HFFc6 (cell line): ENCODE measurements at places on chromosomes 1 and 21. TPM values are rescaled to one million over a fixed set of nuclear protein-coding genes. Genes with fewer than 3 reads are reported as not detected.

The SDF4 gene
- total RNA-seq = 182 to 237 TPM (median 224 TPM) in 3 replicates

The MR1 gene
- total RNA-seq = 27.2 and 38.5 TPM in 2 replicates

The RPTN gene
- not detected in 3 replicates for total RNA-seq

The SH2D1B gene
- not detected in 3 replicates for total RNA-seq

The FCRLA gene
- 2.7 to 4.1 TPM (median 2.8 TPM) in 3 replicates for total RNA-seq

The GPA33 gene
- not detected in 3 replicates for total RNA-seq

The JTB gene
- total RNA-seq = 102 to 129 TPM (median 127 TPM) in 3 replicates

The SPRR1A gene
- total RNA-seq = not detected in 3 replicates

The ANGPTL3 gene
- not detected in 3 replicates for total RNA-seq

The ASCL5 gene
- not detected in 2 replicates for total RNA-seq

The CRYAA gene
- not detected in 3 replicates for total RNA-seq

The FCER1A gene
- not detected in 3 replicates for total RNA-seq

The UBL4B gene
- 1.7 and 9.1 TPM in 2 replicates for total RNA-seq

The LRRC53 gene
- total RNA-seq = not detected in 3 replicates

- no peaks in the 10 kb centered on the region for H3K27me3 ChIP-seq
- peaks cover 51% of the 10 kb centered on the region for H3K4me1 ChIP-seq
- H3K27ac ChIP-seq = peak overlapping the region; percentile 25; the same call in 1 of the 2 replicates
- no peak overlapping the region for H3K4me3 ChIP-seq
- H3K36me3 ChIP-seq = no peaks in the 10 kb centered on the region
These were observed 23.3 kb upstream of the ZNF326 start for GRCh38 chr1:89971600-89971999.

GRCh38 chr1:17831597-17831996 lies 76.5 kb downstream of the ACTL8 start:
- peaks cover 30% of the 10 kb centered on the region for H3K27me3 ChIP-seq
- no peak overlapping the region for H3K27ac ChIP-seq
- DNase-seq = peak; percentile 24
- no peaks in the 10 kb centered on the region for H3K4me1 ChIP-seq

- peaks cover 42% of the 10 kb centered on the region for H3K27me3 ChIP-seq
- H3K27ac ChIP-seq = no peak overlapping the region
- H3K36me3 ChIP-seq = no peaks in the 10 kb centered on the region
- no peak overlapping the region for H3K4me3 ChIP-seq
These were observed 1.0 kb upstream of the CLIC6 start for GRCh38 chr21:34667761-34668160.

GRCh38 chr1:154755858-154756730 lies 114.0 kb downstream of the KCNN3 start:
- no peak overlapping the region for H3K27ac ChIP-seq
- H3K36me3 ChIP-seq = no peaks in the 10 kb centered on the region
- peaks cover 56% of the 10 kb centered on the region for H3K27me3 ChIP-seq
- peak; percentile 36 for DNase-seq

GRCh38 chr1:35345439-35345981 lies 77.0 kb downstream of the ZMYM4 start:
- DNase-seq = no peak
- no peak overlapping the region for H3K4me3 ChIP-seq
- H3K36me3 ChIP-seq = no peaks in the 10 kb centered on the region
- peaks cover 1% of the 10 kb centered on the region; the same call in 1 of the 2 replicates for H3K27me3 ChIP-seq
- H3K4me1 ChIP-seq = 0 out of 2 replicates have a peak, but pooled peaks cover 5% of the 10 kb centered on the region
- no peak overlapping the region for H3K27ac ChIP-seq

GRCh38 chr1:205170532-205171269 lies 40.8 kb downstream of the DSTYK start:
- H3K27ac ChIP-seq = peak overlapping the region; percentile 33
- H3K4me1 ChIP-seq = peaks cover 56% of the 10 kb centered on the region
- no peak for DNase-seq
- H3K27me3 ChIP-seq = peaks cover 2% of the 10 kb centered on the region
- H3K4me3 ChIP-seq = no peak overlapping the region

- H3K4me3 ChIP-seq = no peak overlapping the region
- no peaks in the 10 kb centered on the region for H3K36me3 ChIP-seq
- DNase-seq = no peak
- peaks cover 1% of the 10 kb centered on the region; the same call in 1 of the 2 replicates for H3K27me3 ChIP-seq
- H3K4me1 ChIP-seq = no peaks in the 10 kb centered on the region
These were observed 122.7 kb downstream of the UCHL5 start for GRCh38 chr1:192936313-192937018.

DNA sequence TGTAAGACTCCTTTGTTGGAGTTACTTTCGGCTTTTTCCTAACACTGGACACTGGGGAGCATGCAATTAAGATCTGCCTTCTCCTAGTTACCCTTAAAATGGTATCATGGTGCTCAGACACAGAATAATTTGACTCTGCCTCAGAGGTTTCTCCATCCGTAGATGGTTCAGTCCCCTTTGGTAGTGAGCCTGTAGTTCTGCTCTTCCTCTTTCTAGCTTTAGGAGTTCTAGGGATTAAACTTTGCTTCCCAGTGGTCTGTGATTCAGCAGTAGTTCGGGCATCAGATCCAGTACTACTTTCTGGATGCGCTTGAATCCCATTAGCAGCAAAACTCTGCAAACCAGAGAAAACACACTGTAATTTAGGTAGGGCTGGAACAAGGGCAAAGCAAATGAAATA lies 1.5 kb downstream of the DNTTIP2 start:
- H3K4me1 ChIP-seq = peaks cover 46% of the 10 kb centered on the region
- H3K27ac ChIP-seq = peak overlapping the region; percentile 57; the same call in 1 of the 2 replicates
- H3K36me3 ChIP-seq = peaks cover 45% of the 10 kb centered on the region
- peak overlapping the region; percentile 96 for H3K4me3 ChIP-seq
- DNase-seq = no peak

GRCh38 chr1:89821322-89822108 lies 683 bp downstream of the LRRC8D start:
- DNase-seq = no peak
- H3K27ac ChIP-seq = peak overlapping the region; percentile 67; the same call in 1 of the 2 replicates
- H3K36me3 ChIP-seq = no peaks in the 10 kb centered on the region
- peak overlapping the region; percentile 84 for H3K4me3 ChIP-seq

GRCh38 chr1:36367798-36368197 lies 17.9 kb downstream of the STK40 start:
- peaks cover 5% of the 10 kb centered on the region; the same call in 1 of the 2 replicates for H3K36me3 ChIP-seq
- DNase-seq = no peak
- H3K4me1 ChIP-seq = peaks cover 63% of the 10 kb centered on the region
- H3K27me3 ChIP-seq = peaks cover 2% of the 10 kb centered on the region; the same call in 1 of the 2 replicates

DNA sequence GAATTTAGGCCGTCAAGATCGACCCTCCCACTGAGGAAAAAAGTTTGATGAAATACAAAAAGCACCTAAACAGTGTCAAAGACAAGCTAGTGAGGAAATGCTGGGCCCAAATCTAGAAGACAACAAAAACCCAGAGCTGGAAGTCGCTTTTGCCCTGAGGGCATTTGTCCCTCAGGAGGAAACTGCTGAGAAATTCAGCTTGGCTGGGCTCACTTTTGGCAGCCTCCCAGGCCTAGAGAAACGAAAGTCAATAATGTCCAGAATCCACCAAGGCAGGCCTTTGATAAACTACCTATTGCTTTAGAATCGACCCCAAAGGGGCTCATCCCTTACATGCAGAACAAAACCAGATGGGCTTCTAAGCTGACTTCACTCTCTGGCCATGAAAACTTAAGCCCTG lies 38.9 kb downstream of the SYT2 start:
- no peak overlapping the region for H3K27ac ChIP-seq
- H3K27me3 ChIP-seq = peaks cover 29% of the 10 kb centered on the region
- peak; percentile 39 for DNase-seq
- no peaks in the 10 kb centered on the region; the same call in 1 of the 2 replicates for H3K36me3 ChIP-seq
- no peak overlapping the region for H3K4me3 ChIP-seq

GRCh38 chr1:65850281-65850680 lies 57.6 kb downstream of the PDE4B start:
- no peak overlapping the region for H3K4me3 ChIP-seq
- no peak for DNase-seq
- no peaks in the 10 kb centered on the region; the same call in 1 of the 2 replicates for H3K27me3 ChIP-seq

DNA sequence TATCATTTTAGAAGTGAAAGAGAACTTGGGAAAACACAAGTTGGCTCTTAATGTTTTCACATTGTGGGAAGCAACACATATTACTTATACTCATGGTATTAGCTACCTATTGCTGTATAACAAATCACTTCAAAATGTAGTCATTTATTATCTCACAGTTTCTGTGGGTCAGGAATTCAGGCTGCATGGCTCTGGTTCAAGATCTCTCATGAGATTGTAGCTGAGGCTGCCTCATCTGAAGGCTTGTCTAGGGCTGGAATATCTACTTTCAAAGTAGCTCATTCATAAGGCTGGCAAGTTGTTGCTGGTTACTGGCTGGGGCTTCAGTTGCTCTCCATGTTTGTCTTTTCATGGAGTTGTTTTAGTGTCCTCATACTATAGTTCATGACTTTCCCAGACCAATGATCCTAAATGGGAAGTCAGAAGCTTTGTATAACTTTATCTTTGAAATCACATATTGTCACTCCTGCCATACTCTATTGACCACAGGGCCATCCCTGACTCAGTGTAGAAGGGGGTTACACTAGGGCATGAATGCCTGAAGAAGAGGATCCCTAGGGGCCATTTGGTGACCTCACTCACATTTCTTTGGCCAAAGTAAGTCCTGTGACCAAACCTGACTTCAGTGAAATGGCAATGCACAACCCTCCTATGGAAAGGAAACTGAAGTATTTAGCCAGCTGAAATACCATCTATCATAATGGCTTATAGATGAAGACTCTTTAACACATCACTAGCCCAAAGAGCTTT lies 37.9 kb upstream of the POU2F1 start:
- no peak for DNase-seq
- no peak overlapping the region for H3K27ac ChIP-seq
- H3K4me1 ChIP-seq = no peaks in the 10 kb centered on the region
- H3K4me3 ChIP-seq = no peak overlapping the region

- H3K4me1 ChIP-seq = peaks cover 6% of the 10 kb centered on the region
- DNase-seq = no peak
- H3K27me3 ChIP-seq = peaks cover 2% of the 10 kb centered on the region
- H3K4me3 ChIP-seq = no peak overlapping the region
- H3K36me3 ChIP-seq = no peaks in the 10 kb centered on the region
These were observed 11.7 kb upstream of the SH3GLB1 start for GRCh38 chr1:86692641-86693040.

DNA sequence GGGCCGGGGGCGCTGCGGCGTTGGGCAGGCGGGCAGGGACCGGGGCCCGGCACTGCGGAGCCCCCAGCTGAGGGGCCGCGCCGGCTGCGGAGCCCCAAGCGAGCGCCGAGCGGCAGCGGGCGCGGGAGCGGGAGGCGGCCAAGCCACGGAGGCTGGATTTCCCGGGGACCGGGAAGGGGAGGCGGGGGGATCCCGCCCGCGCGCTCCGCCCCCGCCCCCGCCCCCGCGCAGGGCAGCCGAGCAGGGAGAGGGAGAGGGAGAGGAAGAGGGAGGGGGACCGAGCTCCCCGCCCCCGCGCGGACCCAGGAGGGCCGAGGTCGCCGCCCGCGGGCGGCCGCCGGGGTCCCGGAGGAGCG lies at the start of gene DLGAP3:
Gene DLGAP3 (minus strand): TSS at position 154 of the 356 bp plus-strand sequence. CDS start 24,267 bp downstream, outside the sequence.
- H3K27ac ChIP-seq = no peak within 1 kb of the TSS
- peaks cover 6% of the 10 kb centered on the region for H3K4me1 ChIP-seq
- no peak within 1 kb of the TSS; the same call in 1 of the 2 replicates for H3K4me3 ChIP-seq
- H3K27me3 ChIP-seq = peaks cover 39% of the 10 kb centered on the region
